ENCODE measurements at places on chromosomes 13 and 19. TPM values are rescaled to one million over a fixed set of nuclear protein-coding genes. Genes with fewer than 3 reads are reported as not detected.

- no peak for DNase-seq
- no peak overlapping the region for H3K4me3 ChIP-seq
- no peak overlapping the region for H3K27ac ChIP-seq
These were observed 904.2 kb upstream of the MIR17HG start for GRCh38 chr13:90443268-90443667.

GRCh38 chr13:52846567-52847321 lies 1.7 kb downstream of the PCDH8 start:
- peaks cover 1% of the 10 kb centered on the region for H3K36me3 ChIP-seq
- H3K4me1 ChIP-seq: peaks cover 11% of the 10 kb centered on the region
- DNase-seq: peak; percentile 90
- H3K27me3 ChIP-seq: peaks cover 58% of the 10 kb centered on the region

DNA sequence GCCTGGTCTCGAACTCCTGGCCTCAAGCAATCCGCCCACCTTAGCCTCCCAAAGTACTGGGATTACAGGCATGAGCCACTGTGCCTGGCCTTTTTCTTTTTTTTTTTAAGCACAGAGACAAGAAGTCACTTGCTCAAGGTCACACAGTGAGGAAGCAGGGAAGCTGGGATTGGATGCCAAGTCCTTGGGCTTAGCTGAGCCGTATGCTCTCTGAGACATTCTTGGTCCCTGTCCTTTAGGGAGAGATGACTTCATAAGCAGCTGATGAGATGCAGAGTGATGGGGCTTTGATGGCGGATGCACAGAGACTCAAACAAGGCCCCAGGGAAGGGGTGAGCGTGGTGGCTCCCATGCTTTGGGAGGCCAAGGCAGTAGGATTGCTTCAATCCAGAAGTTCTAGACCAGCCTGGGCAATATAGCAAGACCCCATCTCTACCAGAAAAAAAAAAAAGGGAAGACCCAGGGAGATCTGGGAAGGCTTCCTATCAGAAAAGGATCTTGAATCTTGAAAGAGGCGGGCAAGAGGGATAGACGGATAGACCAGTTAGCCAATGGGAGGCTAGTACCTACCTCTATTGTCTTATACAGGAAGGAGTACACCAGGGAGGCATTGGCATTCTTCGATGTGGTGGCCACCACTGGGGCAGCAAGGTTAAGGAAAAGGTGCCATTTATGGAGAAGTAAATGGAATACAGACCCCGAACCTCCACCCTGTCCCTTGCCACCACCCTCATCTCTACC lies 3.9 kb downstream of the AP1M2 start:
- H3K4me3 ChIP-seq: no peak overlapping the region
- no peak for DNase-seq
- no peak overlapping the region for H3K27ac ChIP-seq
- peaks cover 8% of the 10 kb centered on the region for H3K4me1 ChIP-seq

- peaks cover 12% of the 10 kb centered on the region for H3K36me3 ChIP-seq
- no peak overlapping the region for H3K4me3 ChIP-seq
- no peak overlapping the region for H3K27ac ChIP-seq
These were observed 27.3 kb downstream of the PNPLA6 start for GRCh38 chr19:7562646-7563393.

DNA sequence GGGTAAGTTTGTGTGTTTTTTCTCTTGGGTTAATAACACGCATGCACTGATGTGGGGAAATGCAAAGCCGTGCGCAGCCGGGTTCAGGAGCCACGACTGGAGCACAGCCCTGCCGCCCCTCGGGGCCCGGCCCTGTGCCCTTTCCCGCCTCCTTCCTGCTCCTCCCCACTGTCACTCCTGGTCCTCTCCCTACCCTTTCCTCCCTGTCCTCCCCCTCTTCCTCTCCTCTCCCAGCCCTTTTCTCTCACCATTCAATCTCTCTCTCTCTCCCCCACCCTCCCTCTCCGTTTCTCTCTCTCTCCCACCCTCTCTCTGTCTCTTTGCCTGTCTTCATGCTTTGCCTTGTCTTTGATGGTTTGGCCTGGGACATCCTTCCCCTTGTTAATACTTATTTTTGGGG lies 27.2 kb downstream of the PLEKHJ1 start:
- H3K27ac ChIP-seq: no peak overlapping the region
- no peaks in the 10 kb centered on the region for H3K27me3 ChIP-seq
- H3K4me1 ChIP-seq: no peaks in the 10 kb centered on the region
- DNase-seq: no peak
- H3K36me3 ChIP-seq: peaks cover 8% of the 10 kb centered on the region
- H3K4me3 ChIP-seq: no peak overlapping the region

DNA sequence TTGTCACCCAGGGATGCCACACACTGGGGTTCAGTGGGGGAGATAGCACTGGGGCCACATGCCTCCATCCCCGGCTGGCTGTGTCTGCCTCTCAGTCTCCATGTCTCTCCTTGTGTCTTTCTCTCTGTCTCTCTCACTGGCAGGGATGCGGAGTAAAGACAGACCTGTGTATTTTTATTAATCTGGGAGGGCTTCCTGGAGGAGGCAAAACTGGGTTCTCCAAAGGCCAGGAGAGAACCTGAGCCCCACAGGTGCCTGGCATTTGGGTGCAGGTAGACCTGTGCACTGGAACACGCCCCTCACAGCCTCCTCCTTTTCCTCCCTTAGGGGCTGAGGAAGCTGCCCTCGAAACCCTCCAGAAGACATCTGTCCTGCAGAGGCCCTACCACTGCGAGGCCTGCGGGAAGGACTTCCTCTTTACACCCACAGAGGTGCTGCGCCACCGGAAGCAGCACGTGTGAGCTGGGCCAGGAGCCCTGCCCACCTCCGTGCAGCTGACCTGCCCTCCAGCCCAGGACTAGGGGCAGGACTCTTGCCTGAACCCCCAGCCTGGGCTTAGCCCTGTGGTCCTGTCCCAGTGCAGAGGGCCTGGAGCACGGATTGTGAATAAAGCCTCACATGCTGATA lies 32.7 kb downstream of the DHX34 start:
- H3K27ac ChIP-seq: peak overlapping the region; percentile 3
- H3K4me3 ChIP-seq: no peak overlapping the region
- H3K27me3 ChIP-seq: no peaks in the 10 kb centered on the region
- DNase-seq: no peak
- H3K4me1 ChIP-seq: no peaks in the 10 kb centered on the region

DNA sequence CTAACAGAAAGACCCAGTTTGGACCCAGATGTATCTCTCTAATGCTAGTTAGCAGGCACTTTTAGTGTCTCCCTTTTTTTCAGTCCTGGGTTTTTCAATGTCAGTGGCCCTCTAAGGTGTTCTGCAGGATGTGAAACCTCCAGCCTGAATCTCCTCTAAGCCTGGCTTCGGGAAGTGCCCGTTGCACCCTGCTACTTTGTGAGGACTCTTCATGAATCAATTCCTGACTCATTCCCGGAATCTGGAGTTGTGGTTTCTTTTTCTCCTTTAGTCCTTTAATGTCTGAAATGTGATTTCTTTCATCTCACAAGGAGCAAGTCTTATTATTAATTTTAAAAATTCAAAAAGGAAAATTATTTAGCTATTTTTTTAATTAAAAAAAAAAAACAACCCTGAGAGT lies 116.0 kb downstream of the ZNF536 start:
- no peaks in the 10 kb centered on the region for H3K36me3 ChIP-seq
- no peak overlapping the region for H3K4me3 ChIP-seq
- DNase-seq: no peak

DNA sequence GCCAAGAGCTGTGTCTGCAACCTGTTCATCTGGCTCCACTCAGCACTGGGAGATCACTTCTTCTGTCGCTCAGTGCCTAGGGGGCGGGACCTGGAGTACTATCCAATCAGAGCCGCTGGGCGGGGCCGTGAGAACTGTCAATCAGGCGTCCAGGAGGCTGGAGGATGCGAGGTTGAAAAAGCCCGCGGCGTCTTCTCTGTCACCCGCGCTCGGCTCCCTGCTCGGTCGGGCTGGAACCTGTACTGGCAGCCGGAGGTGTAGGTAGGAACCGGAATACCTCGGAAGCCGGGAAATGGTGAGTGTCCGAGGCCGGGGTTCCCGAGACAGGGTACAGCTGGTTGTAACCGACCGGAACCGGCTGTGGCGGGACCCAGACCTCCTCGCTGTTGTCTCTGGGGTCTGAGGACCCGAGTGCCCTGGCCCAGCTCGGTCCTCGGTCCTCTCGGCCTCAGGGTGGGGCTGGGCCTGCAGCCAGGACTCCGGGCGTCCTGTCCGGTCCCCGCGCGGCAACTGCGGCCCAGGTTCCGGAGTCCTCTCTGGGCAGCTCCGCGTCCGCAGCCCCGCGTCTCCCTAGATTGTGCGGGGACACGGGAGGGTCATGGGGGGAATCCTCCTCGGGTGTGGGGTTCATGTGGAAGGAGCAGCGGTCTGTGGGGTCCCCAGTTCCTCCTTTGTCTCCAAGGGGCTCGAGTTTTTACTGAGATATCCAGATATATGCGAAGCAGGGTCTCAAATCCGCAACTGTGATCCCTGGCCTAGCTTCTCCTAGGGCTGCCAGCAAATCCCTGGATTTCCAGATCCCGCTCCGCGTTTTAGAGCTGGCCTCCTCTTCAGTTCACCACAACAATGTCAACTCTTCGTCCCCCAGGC lies 42.6 kb downstream of the ZNF627 start:
- H3K4me3 ChIP-seq: peak overlapping the region; percentile 88
- H3K4me1 ChIP-seq: no peaks in the 10 kb centered on the region
- peaks cover 8% of the 10 kb centered on the region for H3K36me3 ChIP-seq
- peak overlapping the region; percentile 99 for H3K27ac ChIP-seq
- H3K27me3 ChIP-seq: no peaks in the 10 kb centered on the region

GRCh38 chr13:114118086-114118485 lies 14.3 kb downstream of the RASA3 start:
- peaks cover 2% of the 10 kb centered on the region for H3K27me3 ChIP-seq
- H3K27ac ChIP-seq: peak overlapping the region; percentile 94
- no peak for DNase-seq
- H3K4me1 ChIP-seq: peaks cover 25% of the 10 kb centered on the region
- H3K4me3 ChIP-seq: no peak overlapping the region

The NKG7 gene
- total RNA-seq: not detected

The BRSK1 gene
- 68.7 TPM for total RNA-seq

The ZNF225 gene
- 9.1 TPM for total RNA-seq

The IZUMO1 gene
- total RNA-seq: 1.0 TPM

The TMEM38A gene
- total RNA-seq: 12.2 TPM

The CDX2 gene
- total RNA-seq: 31.0 TPM

The RASIP1 gene
- total RNA-seq: 2.4 TPM

The GDF15 gene
- 14.4 TPM for total RNA-seq

The SYCN gene
- not detected for total RNA-seq

Measured in progenitor cell of endocrine pancreas (in vitro differentiated cells).